ENCODE measurements at places on chromosomes 6 and 20. TPM values are rescaled to one million over a fixed set of nuclear protein-coding genes. Genes with fewer than 3 reads are reported as not detected.

Gene GINS1
- 24.6 TPM for total RNA-seq

Gene DLL1
- total RNA-seq = 0.54 TPM

Gene HLA-DRA
- 4.3 TPM for total RNA-seq

Gene EDN3
- total RNA-seq = 0.11 TPM
